ENCODE measurements at places on chromosomes 4 and X. TPM values are rescaled to one million over a fixed set of nuclear protein-coding genes. Genes with fewer than 3 reads are reported as not detected.

DNA sequence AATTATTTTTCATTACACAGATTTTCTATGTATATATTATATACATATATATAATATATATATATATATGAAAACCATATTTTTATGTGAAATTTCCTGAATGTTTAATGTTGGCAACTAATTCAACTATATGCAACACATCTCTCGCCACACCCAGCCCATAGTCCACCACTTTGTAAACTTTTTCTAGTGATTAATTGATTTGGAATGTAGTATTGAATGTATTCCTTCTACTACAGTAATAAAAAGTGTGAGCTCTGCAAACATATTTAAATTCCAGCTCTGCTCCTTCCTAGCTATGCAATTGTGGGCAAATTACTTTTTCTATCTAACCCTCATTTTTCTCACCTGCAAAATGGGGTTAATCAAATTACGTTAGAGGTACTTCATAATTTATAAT lies 187.8 kb downstream of the TEX11 start:
- DNase-seq: peak; percentile 4

- DNase-seq: no peak
Observed at GRCh38 chr4:115272185-115272584, 158.8 kb upstream of the NDST4 start.

DNA sequence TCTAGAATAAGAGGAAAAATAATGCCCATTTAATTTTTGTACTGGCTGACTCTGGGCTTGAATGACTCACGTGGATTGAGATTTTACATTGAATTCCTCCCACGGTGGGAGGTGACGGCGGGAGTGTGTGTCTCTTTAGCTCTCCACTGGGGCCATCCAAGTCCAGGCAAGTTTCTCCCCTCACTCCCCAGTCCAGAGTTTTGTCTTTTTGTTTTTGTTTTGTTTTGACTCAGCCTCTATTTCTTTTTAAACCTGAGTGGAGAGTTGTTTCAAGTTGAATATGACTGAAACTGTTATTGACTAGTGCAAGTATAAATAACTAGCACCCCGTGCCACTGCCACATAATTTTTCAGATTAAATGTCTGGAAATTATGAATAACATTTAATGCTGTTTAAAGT lies 13.6 kb downstream of the CHST7 start:
- DNase-seq: peak; percentile 76

DNA sequence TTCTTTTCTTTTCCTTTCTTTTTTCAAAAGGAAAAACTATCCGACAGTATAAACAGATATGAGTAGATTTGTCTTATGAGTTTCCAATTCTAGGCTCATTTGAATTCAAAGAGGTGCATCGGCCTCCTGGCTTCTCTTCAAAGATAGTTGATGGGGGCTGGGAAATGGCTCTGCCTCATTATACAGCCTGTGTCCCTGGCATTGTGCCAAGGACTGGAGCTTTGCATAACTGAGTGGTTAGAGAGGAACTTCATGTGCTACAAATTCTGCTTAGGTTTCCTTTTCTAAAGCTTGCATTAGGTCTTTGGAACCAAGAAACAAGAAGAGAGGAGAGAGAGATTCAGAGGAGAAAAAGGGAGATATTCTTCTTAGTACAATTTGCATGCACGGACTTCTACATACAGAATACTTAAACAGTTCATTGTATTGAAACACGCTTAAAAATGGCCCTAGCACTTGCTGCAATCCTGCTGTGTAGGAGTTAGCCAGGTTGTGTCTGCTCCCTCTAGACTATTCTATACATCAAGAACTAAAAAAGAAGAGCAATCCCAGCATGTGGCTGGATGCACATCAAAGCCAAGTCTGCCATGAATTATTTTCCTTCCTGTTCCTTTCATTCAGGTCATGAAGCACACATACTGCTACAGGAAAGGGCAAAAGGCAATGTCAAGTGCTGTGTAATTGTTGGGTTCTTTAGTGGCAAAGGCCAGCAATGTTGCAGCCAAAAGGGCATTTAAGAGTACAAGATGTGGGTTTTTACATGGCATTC lies 70.9 kb downstream of the INTS12 start:
- peak; percentile 10 for DNase-seq

DNA sequence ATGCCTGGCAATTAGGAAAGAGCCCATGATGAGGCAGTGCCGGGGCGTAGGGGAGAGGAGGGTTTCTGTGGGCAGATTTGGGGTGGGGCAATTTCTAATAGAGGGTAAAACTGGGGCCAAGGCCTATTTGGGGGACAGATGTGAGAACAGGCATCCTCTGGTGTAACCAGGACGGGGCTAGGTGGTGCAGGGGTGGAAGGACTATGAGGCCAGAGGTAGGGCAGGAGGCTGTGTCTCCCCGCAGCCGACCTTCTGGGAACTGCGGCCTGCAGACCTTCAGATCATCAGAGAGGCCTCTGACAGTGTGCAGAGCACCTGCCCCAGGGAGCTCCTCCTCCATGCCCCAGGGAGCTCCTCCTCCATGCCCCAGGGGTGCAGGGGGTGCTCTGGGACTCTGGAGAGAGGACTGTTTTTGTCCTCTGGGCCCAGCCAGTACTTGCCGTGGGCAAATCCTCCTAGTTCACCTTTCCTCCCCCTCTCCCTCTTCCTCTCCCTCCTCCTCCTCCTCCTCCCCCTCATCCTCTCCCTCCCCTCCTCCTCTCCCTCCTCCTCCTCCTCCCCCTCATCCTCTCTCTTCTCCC lies 101.9 kb downstream of the SORCS2 start:
- DNase-seq: no peak

DNA sequence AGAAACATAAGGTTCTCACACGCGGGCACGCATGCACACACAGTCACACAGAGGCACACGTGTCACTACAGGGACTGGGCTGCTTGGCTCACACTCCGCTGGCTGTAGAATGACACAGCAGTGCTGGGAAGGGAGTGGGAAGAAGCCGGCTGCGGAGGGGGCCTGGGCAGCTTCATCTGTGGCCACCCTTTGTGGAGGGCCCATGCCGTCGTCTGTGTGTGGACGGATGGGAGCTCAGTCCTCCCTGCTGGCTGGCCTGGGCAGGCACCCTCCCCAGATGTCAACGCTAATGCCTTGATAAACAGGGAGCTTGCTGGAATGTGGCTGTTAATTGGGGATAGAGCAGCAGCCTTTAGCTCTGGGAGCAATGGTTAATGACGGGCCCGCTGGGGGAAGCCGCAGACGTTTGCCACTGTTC lies 621.1 kb downstream of the BCOR start:
- DNase-seq: peak; percentile 36

- DNase-seq: peak; percentile 55
Observed at GRCh38 chr4:100493756-100494155, 24.1 kb downstream of the EMCN start.

DNA sequence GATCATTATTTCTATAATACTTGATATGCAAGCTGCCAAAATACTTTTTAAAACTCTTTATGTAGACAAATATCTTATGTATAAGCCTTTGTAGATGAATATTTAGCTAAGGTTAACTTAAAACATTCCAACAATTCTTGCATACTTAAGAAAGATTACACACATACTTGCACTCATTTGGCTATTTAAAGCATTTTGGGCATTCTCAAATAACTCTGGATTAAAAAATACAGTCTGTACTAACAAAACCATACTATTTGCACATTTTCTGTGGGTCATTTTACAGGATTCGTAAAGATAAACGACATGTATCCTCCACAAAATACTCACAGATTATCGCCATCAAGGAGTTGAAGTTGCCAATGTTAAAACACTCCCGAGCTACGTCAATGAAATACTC lies 26.5 kb downstream of the RASGEF1B start:
- no peak for DNase-seq

GRCh38 chr4:7944599-7945220 lies 5.0 kb upstream of the AFAP1 start:
- peak; percentile 64 for DNase-seq

GRCh38 chrX:72021975-72022374 lies 109.7 kb downstream of the RTL5 start:
- peak; percentile 40 for DNase-seq

DNA sequence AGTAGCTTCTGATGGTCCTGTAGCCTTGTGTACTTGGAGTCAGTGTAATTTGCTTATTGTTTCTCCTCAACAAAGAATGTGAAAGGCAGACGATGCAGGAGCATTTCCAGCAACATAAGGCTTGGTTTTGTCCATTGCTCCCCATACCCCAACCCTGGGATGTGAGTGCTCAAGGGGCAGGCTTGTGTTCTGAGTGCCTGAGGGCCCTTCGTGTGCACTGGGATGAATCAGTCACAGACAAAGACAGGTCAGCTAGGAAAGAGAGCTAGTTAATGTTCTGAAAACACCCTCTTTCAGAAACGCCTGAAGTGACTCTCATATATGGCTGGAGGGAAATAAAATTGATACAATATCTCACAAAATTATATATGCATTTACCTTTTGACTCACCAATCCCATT lies 59.1 kb downstream of the PRPS1 start:
- no peak for DNase-seq

DNA sequence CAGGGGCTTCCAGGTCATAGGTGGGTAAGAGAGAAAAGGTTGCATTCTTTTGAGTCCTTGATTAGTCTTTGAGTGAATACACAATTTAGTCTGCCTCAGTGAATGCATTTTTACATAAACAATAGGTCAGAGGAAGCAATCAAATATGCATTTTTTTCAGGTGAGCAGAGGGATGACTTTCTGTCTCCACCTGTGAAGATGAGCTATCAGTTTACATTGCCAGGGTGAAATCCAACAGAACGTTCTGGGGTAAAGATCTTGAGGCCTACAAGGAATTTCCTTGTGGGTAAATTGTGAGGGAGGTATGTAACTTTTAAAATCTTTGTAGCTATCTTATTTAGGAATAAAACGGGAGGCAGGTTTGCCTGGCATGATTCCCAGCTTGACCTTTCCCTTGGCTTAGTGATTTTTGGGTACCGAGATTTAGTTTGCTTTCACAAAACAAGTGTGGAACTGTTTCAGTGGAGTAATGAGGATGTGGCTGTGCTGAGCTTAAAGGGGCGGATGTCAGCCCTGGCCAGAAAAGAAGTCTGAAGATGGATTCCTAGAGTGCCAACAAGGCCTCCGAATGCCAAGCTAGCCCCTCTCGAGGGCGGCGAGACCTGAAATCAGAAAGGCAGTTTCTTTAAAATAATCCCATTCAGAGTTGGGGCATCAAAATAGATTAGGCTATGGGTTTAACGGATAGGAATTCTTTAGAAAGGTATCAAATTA lies 29.5 kb downstream of the TMEM131L start:
- DNase-seq: no peak

- no peak for DNase-seq
Observed at GRCh38 chr4:144356941-144357381, 216.4 kb upstream of the GYPA start.

DNA sequence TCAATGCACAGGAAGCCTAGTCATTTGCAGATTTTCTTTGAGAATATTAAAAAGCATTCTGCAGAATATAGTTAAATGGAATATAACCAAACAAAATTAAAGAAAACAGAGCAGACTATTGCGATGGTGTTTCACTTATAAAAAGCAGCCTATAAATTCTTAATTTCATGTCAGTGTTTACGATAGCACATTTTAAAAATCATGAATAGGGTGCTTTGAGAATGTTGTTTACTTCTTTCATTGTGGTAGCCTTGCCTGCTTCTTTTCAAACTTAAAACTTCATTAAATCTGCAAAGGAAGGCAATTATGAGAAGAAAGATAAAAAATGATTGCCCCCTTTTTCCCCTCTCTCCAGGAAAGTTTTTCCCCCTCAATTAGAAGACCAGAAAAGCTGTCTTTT lies 748.6 kb downstream of the CCSER1 start:
- no peak for DNase-seq

DNA sequence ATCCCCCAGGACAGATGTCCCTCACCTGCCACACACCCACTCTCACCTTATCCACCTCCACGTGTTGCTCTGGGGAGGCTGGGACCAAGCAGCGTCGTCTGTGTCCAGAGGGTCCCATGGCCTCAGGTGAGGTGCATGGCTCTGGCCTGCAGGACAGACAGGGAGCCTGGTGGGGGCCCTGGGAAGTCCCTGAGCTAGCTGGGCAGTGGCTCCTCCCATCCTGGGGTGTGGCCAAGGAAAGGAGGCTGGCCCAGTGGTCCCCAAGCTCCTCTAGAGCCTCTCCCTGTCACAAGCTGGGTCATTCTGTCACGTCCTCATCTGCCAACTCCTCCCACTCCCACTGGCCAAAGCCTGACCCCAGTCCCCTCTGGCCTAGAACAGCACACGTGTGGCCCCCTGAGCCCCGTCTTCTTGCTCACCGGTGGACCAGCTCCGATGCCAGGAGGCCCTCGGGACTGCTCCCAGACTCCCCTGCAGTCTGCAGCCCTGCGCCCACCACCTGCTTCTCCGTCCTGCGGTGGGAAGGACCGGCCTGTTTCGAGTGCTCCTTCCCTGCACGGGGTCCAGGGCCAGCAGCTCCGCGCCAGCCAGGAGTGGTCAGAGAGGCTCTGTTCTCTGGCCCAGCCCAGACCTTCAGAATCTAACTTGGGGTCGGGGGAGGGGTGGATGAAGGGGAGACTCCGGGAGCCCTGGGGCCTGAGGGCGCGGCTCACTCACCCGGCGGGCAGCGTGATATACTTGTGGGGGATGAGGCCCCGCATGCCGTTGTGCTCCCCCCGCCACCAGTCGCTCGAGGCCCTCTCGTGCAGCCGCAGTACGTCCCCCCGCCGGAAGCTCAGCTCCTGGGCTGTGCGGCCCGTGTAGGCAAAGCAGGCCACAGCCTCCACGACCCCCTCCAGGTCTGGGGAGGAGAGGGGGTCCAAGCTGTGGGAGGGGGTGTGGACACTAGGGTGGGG lies 4.8 kb downstream of the AVPR2 start:
- no peak for DNase-seq

- DNase-seq: no peak
Observed at GRCh38 chrX:47101206-47101605, 23.0 kb downstream of the RGN start.

NAA10 gene
- 154 TPM for total RNA-seq

CCNB3 gene
- not detected for total RNA-seq

SNCA gene
- total RNA-seq: not detected

AFM gene
- not detected for total RNA-seq

RNF128 gene
- total RNA-seq: 0.54 TPM

NLGN3 gene
- 0.63 TPM for total RNA-seq

CXCL1 gene
- 12.9 TPM for total RNA-seq

RHOXF2B gene
- total RNA-seq: not detected

MXD4 gene
- 70.5 TPM for total RNA-seq

FGB gene
- total RNA-seq: not detected

VGLL1 gene
- total RNA-seq: not detected

SMIM10L2A gene
- not detected for total RNA-seq

CDS1 gene
- not detected for total RNA-seq

CT83 gene
- total RNA-seq: not detected

TLL1 gene
- total RNA-seq: not detected

PAK3 gene
- not detected for total RNA-seq

CORIN gene
- 0.63 TPM for total RNA-seq

SHISA3 gene
- not detected for total RNA-seq

Data from GM23248 (cell line).